ENCODE measurements at places on chromosomes 16 and 17.

DNA sequence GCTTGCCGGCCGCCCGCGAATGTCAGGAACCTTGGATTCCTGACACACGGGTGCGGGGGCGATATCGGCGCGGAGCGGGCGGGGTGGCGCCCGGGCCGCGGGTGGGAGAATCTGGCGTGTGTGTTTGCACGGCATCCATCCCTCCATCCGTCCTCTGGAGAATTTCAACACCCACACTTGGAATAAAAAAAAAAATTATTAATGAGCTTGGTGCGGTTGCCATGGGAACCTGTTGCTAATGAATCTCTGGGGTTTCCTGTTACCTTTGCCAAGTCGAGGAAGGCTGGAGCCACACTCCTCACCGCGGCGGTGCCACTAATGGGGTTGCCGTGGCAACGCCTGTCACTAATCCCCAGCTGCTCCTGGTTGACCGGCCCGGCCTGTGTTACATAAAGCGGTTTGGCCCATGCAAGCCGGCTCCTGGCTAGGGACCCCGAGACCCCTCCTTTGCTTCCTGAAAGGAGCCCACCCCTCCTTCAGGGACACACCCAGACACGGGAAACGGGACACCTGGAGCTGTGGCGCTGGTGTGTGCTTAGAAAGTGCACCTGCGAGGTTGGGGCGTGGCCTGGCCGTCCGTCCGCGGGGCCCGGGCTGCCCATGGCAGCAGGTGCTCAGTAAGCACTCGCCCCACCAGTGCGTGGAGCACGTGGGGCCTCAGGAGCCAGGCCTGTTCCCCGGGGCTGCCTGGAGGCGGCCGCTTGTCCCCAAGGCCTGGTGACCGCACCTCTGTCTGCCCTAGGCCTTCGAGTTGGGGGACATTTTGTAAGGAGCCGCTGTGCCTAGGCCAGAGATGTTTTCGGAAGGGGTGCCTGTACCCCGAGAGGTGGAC, 14.6 kb downstream of the CACNA1H start:
- no peak for DNase-seq

GRCh38 chr17:58528443-58528842, 14.0 kb upstream of the MTMR4 start:
- DNase-seq = no peak

- DNase-seq = no peak
These were observed 4.9 kb upstream of the ASGR1 start for GRCh38 chr17:7184091-7184488.

GRCh38 chr16:2952679-2953078, 11.4 kb upstream of the KREMEN2 start:
- no peak for DNase-seq

- DNase-seq = no peak
These were observed 29.5 kb downstream of the KNOP1 start for GRCh38 chr16:19688396-19689024.

DNA sequence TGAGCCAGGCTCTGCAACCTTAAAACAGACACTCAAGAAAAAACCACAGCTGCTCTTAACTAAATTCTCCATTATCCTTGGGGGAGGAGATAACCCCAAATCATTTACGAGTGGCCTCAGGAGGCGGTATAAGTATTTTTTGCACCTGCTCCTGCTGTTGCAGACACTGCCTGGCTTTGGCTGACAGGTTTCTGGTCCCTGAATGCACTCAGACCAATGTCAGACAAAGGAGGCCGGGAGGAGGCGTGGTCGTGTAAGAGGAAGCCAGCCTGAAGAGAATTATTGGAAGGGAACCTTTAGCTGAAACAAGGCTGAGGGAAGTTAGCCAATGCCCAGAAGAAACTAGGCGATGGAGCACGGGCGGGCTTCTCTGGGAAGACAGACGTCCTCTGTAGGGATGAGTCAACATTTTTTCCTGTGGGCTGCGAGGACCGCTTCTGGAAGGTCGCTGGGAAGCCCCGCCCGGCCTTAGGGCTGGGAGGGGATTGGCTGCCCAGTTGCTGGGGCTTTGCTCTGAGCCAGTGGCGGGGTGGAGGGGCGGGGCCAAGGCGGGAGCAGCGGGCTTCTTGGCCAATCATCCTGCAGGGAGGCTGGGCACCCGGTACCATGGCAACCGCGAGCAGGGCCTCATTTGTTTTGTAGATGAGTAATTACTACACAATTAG, 82.3 kb downstream of the CCDC182 start:
- peak; percentile 98 for DNase-seq

GRCh38 chr17:53168413-53168812, 654.3 kb upstream of the KIF2B start:
- no peak for DNase-seq

DNA sequence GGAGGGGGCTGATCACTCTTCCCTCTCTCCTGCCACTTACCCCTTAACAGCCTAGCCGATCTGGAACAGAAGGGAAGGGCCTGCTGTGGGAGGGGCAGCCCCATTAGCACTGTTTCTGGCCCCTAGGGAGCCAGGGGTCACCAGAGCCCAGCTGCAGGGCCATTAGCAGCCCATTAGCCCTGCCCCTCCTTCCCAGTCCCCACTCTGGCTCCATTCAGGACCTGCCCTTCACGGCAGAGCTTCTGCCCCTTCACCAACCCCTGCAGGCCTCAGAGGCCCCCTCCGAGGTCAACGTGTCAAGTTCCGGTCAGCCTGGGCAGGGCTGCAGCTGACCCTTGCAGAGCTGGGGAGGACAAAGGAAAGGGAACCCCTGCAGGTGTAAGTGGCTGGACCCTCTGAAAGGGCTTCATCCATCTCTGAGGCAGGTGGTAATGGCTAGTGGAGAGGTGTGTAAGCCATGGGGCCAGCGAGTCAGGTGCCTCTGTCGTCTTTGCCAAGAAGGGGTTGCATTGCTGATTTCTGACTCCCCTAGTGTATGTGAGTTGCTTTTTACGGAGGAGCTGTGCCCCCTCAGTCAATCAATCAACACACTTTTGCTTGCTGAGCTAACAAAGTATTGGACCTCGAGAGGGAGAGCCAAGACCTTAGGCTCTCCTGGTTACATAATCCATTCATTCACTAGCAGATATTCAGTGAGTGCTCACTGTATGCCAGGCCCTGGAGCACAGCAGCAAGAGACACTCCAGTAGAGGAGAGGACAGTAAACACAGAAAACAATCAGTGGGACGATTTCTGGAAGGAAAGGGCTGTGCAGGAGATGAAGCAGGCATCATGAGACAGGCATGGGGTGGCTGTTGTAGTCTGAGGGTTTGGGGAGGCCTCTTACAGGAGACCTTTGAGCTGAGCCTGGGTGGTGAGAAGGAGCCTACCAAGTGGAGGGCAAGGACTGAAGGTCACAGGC, 18.2 kb upstream of the KCNJ12 start:
- DNase-seq = no peak

- no peak for DNase-seq
These were observed 11.8 kb downstream of the HID1 start for GRCh38 chr17:74960570-74961342.

DNA sequence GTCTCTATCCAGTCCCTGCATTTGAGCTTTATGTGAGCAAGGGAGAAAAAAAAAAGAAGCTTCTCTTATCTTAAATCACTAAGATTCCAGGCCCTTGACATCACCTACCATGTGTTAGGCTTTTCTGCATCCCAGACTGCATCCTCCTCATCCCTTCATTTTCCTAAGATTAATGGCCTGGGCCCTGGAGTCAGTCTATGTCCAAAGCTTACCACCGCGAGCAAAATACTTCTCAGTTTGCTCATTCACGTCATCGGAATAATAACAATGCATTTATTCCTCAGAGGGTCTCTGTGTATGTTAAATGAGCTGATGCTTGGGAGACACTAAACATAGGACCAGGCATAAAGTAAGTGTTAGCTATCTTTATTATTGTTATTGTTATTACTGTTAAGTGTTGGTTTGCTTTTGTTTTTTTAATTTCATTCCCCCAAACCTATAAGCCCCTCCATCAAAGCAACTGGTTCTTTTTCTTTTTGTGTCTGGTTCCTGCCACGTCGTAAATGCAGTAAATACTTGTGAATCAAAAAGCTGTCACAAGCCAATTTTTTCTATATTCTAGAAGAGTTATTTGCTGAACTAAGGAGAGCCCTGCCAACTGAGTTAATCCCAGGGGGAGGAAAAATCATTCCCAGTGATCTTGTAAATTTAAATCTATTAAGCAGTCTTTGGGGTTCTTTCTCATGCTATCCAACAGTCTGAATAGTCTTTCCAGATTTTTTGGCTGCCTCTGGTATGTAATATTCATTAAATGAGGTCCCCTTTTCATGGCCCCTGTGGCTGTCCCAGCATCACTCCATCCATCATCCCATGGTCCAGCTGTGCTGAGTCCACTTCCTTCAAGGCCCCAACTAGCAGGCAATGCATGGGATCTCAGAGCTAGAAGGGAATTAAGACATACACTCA, 46.5 kb downstream of the VAT1L start:
- no peak for DNase-seq

DNA sequence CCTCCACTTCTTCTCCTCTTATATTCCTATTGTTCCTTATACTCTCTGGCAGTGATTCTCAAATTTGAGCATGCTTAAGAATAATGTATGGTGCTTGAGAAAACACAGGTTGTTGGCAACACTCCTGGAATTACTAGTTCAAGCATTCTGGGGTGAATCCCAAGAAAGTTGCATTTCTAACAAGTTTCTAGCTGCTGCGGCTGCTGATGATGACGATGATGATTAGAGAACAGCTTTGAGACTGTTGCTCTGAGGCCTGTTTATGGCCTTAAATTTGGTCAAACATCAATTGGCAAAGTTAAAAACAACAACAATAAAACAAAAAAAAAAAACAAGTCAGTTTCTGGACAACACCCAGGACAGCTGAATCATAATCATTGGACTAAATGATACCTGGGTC, 961.9 kb downstream of the CDH11 start:
- no peak for DNase-seq

GRCh38 chr16:48140821-48141220, 15.0 kb downstream of the ABCC12 start:
- no peak for DNase-seq

- no peak for DNase-seq
These were observed 18.1 kb upstream of the ARL2BP start for GRCh38 chr16:57226701-57227621.

GRCh38 chr17:79331492-79331891, 256.9 kb downstream of the ENGASE start:
- DNase-seq = no peak

DNA sequence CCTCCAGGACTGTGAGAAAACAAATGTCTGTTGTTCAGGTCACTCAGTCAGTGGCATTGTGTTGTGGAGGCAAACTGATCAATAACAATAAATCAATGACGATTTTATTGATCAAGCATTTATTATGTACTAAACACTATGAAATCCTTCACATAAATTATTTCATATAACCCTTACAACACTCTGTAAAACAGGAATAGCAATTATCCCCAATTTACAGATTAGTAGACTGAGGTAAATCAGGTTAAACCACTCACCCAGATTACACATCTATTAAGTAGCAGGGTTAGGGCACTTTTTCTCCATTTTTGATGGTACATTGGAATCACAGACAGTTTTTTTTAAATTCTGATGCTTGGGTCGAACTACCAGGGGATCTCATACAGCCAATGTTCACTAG, 372.8 kb upstream of the MAF start:
- no peak for DNase-seq
